ENCODE measurements at places on chromosomes 11 and 22.

DNA sequence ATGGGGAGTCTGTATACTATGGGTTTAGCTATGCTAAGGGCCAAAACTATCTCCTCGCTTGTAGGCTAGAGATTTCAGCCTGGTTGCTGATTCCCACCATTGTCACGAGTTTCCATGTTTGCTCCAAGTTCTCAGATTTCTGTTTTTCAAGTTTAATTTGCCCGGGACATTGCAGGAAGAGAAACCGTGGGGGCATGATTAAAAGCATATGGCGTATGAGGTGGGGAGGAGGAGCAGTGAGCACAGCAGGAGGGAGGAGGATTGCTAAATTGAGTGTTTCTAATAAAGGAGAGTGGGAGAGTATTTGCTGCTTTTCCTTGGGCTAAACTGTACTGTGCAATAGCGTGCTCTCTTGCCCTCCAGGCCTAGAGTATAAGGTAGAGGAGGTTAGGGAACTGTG, 558.4 kb downstream of the METTL15 start:
- DNase-seq: no peak

DNA sequence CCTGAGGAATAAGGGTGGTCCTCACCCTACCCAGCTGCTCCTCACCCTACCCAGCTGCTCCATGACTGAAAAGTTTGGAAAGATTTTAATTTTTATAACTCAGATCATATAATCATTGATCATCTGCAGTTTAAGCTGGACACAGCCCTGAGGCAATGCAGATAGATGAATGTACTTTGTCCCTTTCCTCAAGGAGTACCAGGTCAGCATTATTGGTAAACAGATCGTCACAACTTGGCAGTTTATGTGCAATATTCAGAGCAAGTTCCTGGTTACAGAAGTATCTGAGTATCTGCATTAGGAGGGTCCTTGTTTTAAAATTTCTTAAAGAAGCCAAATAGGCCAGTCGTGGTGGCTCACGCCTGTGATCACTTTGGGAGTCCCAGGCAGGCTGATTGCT, 3.6 kb downstream of the TNRC6B start:
- no peak for DNase-seq

GRCh38 chr11:130522284-130522961, 74.0 kb downstream of the ADAMTS15 start:
- DNase-seq: no peak

- no peak for DNase-seq
Observed at GRCh38 chr11:41201156-41201555, 258.3 kb downstream of the LRRC4C start.

DNA sequence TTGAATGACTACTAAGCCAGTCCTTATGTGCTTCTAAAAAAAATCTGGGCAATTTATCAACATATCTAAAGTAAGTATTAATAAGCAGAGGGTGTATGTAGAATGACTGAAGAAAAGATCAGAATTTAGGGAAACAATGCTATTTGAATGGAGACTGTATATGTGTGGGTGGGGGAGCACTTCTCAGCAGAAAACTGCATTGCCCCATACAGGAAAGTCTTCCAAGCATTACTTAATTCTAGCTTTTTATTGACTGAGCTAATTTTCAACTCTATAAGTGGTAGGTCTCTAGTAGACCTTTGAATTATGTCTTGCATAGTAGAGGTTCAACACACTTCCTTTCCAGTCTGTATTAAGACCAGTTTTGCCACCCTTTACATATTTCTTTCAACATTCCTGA, 41.7 kb downstream of the CASP12 start:
- no peak for DNase-seq

GRCh38 chr22:48943567-48944432, 883.9 kb downstream of the BRD1 start:
- no peak for DNase-seq

DNA sequence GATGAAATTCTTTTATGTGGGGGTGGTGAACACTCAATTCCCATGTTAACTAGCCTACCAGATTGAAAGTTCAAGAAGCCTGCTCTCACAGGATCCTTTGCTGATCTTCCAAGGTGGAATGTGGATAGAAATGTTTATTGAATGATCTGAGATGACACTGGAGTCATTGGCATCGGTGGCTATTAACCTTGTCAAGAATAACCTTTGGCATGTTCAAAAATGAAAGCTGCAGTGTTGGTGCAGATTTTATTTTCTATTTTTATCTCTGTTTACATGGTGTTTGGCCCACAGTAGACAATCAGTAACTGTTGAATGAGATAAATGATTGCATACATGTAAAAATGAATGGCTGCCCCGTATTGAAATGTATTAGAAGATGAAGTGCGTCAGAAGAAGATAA, 19.0 kb downstream of the MCAM start:
- no peak for DNase-seq

DNA sequence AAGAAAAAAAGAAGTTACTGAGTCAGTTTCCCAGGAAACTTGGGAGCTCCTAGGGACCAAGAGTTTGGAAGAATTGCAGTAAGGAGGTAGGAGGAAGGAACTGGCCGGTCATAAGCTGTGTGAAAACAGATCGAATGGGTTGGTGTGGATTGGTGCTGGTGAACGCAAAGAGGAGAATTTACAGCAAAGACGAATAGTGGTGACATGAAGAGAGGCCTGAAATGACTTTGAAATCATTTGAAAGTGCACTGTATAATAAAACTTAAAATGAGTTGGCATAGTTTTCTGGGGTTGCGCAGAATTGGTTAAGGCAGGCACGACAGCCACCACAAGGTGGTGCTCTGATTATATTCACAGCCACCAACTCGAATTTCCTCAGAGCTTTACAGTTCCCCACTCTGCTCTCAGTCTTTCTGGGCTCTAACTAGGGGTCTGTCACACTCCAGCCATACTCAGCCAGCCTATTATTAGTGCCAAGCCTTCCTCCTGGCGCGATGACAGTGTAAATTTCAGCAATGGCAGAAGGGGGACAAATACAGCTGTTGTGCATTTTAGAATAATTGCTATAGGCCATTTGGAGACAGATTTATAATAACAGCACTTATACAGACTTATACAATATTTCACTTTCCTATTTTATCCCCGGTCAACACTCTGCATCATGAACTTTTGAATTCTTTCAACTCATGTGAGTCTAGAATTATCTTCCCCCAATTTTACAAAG, 8.3 kb upstream of the HTR3B start:
- no peak for DNase-seq

DNA sequence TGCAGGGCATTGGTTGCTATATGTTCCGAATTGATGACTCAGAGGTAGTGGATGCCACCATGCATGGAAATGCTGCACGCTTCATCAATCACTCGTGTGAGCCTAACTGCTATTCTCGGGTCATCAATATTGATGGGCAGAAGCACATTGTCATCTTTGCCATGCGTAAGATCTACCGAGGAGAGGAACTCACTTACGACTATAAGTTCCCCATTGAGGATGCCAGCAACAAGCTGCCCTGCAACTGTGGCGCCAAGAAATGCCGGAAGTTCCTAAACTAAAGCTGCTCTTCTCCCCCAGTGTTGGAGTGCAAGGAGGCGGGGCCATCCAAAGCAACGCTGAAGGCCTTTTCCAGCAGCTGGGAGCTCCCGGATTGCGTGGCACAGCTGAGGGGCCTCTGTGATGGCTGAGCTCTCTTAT, 5.4 kb upstream of the TTC36 start:
- no peak for DNase-seq

DNA sequence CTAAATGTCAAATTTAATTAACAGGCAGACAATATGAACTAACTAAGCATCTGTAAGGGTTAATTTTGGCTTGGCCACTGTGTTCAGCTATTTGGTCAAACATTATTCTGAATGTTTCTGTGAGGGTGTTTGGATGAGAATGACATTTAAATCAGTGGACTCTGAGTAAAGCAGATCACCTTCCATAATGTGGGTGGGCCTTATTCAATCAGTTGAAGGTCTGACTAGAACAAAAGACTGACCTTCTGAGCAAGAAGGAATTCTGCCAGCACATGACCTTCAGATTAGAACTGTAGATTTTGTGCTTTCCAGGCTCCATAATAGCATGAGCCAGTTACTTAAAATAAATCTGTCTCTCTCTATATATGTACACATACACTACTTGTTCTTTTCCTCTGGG, 12.0 kb upstream of the EED start:
- no peak for DNase-seq

DNA sequence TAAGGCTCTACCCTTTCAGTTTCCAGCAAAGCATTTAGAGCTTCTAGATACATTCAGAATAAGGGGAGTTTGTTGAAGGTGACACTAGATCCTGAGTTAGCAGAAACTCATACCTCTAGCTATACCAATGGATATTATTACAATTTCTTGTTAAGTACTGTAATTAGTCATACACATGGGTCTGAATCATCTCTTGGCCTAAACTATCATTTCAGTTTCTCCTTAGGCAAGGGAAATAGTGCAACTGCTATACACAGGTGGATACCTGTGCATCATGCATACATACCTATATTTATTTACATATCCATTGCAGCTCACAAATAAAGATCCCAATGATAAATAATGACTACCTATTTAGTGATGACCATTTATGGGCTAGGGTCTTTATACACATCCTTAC, 45.1 kb upstream of the PAX6 start:
- no peak for DNase-seq

DNA sequence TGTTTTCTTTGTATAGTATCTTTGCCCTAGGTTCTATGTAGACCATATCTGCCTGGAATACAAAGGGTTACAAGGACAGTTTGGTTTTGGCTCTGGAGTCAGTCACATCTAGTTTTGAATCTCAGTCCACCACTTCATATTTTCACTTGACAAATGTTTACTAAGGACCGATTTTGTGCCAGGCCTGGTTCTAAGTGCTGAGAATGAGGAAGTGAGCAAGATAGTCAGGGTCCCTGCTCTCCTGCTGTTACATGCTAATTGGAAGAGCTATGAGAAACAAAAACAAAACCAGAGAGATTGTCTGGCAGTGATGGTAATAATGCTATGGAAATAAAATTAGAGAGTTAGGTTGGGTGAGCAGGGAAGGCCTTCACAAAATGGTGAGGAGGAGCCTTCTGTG, 66.1 kb upstream of the ARHGAP20 start:
- no peak for DNase-seq

GRCh38 chr22:30694640-30695350, at the start of gene OSBP2:
Gene OSBP2, plus strand, starts transcription at chr22:30694874. Its CDS starts 36 bp downstream, at chr22:30694910.
- DNase-seq: no peak

GRCh38 chr11:18727479-18728236, 1.7 kb upstream of the IGSF22 start:
- no peak for DNase-seq

- DNase-seq: peak; percentile 6
Observed at GRCh38 chr11:61362542-61362875, 335 bp downstream of the TMEM138 start.

DNA sequence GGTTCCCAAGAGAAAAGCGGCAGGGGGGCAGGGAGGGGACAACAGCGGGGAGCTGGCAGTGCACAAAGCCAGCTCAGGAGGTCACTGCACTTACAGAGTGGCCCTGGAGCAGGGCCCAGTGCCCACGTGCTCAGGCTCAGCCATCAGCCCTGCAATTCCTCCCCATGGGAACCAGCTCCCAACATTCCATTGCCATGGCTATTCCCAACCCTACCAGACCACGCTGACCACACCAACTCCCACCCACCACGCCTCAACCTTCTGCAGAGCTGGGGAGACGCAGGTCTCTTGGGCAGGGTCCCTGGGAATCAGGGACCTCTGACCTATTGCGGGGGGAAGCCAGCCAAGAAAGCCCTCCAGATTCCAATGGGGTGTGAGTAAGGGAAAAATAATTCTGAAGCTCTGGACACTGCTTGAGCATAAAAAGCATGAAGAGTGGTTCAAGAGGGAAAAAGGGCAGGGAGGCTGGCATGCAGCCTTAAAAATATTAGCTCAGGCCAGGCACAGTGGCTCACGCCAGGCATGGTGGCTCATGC, 38.3 kb upstream of the TFIP11 start:
- no peak for DNase-seq

DNA sequence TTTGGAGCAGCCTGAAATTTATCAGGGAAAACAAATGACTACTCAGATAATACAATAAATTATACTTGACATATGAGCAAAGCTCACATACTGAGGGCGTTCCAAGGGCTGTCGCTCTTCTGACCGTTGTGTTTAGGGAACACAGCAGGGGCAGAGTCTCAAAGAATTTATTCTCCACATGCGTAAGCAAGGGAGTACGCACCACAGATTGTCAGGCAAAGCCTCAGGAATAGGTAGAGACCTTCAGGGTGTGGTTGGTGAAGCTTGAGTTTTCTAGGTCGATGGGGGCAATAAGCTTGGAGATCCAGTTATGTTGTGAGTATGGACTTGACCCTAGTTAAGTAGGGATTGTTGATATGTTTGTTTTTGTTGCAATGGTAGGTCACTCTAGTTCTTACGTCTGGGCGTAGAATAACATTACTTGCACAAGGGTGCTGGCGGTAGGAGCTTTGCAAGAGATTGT, 830 bp downstream of the ACAT1 start:
- no peak for DNase-seq

GRCh38 chr22:32676191-32676590, 125.3 kb upstream of the TIMP3 start:
- DNase-seq: no peak

- DNase-seq: no peak
Observed at GRCh38 chr11:11963842-11964773, 44.3 kb downstream of the DKK3 start.

- DNase-seq: no peak
Observed at GRCh38 chr11:119185981-119186634, 833 bp downstream of the NHERF4 start.

DNA sequence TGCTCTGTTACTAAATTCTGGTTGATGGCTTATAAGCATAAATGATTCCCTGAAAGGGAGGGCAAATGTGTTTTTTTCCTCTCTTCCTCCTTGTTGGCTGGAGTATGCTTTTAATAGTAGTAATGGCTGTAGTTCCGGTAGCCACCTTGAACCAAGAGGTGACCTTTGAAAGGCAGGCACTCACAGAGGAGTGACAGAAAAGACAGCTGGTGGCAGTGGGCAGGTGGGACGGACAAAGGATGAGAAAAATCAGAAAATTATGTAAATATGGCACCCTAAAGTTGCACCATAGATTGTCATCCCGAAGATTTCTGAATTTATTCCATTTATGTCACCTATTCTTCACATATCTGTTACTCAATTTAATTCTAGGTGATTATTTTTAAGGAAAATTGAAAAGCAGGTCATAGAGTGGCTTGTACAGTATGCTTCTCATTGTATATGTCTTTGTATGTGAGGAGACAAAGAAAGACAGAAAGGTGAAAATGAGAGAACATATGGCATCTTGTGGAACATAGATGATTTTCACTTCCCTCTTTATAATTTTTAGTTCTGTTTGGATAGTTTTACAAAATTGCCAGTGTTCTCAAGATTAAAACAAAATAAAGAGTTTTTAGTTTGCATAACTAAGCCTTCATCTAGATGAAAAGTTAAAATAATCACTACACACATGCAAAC, 17.0 kb downstream of the CASP12 start:
- no peak for DNase-seq

DNA sequence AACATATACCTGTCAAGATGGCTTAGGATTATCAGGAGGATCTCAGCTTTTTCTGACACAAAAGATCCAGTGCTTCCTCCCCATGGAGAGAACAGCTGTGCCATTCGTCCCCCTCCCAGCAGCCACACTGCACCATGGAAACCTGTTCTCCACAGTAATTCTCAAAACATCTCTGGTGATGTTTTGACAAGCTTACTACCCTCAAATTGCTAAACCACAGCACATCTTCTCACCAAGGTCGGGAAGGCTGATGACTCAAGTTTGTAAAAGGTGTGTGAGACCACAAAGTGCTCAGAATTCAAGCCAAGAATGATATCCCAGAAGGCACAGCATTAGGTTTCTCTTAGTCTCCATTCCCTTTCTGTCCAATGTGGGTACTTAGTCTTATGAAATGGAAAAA, 3.9 kb upstream of the RAB38 start:
- DNase-seq: peak; percentile 17

GRCh38 chr11:98423933-98424332, 596.8 kb upstream of the CNTN5 start:
- no peak for DNase-seq

GRCh38 chr11:77865805-77866204, 44.9 kb downstream of the AAMDC start:
- no peak for DNase-seq

Measured in stimulated activated CD4-positive, alpha-beta T cell treated with anti-CD3 and anti-CD28 coated beads, Interleukin-15, amount 100 ng/mL, for 48 hours (primary cell).